ENCODE measurements at places on chromosomes 16 and 17.

- no peak for DNase-seq
Measured at GRCh38 chr17:71505200-71505599, 615.6 kb upstream of the SOX9 start.

GRCh38 chr17:59405944-59406705, 74.7 kb downstream of the YPEL2 start:
- DNase-seq, result no peak

- no peak for DNase-seq
Measured at GRCh38 chr17:39092692-39093230, 58.7 kb downstream of the PLXDC1 start.

GRCh38 chr17:75440738-75441448, 15.5 kb upstream of the TMEM94 start:
- DNase-seq, result no peak

GRCh38 chr16:58536278-58536677, 21.0 kb downstream of the SETD6 start:
- no peak for DNase-seq

GRCh38 chr17:42809250-42809649, 10.6 kb downstream of the CNTD1 start:
- no peak for DNase-seq

GRCh38 chr17:62705778-62706597, 78.5 kb downstream of the MRC2 start:
- peak; percentile 95 for DNase-seq

DNA sequence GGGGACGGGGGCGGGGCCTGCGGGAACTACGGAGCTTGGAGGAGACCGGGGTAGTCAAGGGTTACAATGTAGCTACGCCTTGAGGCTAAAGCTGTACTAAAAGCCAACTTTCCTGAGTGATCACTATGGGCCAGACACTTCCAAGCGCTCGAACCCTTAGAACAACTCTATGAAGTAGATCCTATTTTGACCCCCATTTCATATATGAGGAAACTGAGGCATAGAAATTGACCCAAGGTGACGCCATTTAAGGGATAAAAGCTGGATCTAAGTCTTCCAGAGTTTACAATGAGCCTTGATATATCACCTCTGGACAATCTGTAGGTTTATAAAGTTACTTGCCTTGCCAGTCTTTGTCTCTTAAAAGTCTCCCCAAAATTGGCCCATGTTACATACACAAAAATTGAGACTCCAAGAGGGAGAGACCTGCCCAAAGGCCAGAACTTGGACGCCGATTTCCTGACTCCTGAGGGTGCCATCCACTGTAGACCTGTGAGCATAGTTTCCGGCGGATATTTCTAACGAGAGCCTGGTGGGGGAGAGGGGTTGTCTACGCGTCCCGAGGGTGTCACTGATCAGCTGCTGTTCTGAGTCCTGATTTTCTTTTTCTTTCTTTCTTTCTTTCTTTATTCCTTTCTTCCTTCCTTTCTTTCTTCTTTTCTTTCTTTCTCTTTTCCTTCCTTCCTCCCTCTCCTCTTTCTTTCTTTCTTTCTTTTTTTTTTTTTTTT, 555 bp upstream of the NCBP3 start:
- DNase-seq, result no peak

- DNase-seq, result no peak
Measured at GRCh38 chr17:75271955-75272847, 1.2 kb upstream of the MIF4GD start.

- DNase-seq, result peak; percentile 75
Measured at GRCh38 chr17:21119247-21119918, 7.4 kb upstream of the DHRS7B start.

GRCh38 chr17:35981908-35982330, 622 bp upstream of the CCL16 start:
- DNase-seq, result no peak

DNA sequence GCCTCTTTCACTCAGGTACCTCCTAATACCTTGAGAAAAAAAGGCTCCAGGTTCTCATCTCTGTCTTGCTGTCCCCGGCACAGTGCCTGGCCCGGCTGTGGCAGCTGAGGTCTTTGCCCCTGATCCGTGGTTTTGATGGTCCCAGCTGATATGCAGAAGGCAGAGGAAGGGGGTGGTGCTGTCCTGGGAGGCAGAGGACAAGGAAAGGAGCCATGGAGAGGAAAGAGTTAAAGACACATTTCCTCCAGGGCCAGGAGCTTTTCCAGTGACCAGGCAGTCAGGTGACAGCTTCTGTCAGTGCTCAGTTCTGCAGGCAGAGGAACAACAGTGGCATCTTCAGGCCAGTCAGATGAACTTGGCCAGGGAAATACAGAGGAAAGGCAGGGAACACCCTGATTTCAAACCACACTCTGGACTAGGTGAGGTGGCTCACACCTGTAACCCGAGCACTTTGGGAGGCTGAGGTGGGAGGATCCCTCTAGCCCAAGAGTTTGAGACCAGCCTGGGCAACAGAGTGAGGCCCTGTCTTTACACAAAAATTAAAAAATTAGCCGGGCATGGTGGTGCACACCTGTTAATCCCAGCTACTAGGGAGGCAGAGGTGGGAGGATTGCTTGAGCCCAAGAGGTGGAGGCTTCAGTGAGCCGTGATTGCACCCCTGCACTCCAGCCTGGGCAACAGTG, 3.3 kb upstream of the COG1 start:
- DNase-seq, result peak; percentile 71

GRCh38 chr17:55454906-55455474, 33.4 kb upstream of the MMD start:
- DNase-seq, result no peak

DNA sequence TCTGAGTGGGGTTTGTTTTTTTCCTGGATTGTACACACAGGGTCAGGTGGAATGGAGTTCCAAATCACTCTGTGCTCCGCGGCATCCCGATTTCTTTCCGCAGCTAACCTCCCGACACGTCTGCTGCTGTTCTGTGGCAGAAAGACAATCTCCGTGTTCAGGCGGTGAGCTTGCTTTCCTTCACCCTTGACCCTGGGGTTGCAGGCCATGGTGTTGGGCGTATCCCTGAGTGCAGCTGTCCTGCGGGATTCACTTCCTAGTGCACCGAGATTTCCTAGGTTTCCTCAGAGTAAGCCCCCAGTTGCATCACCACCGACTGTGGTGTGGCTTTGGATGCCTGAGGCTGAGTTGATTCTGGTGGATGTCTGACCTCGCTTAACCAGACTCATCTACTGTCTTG, 7.8 kb upstream of the ARL6IP1 start:
- DNase-seq, result no peak

GRCh38 chr17:48636177-48637018, 10.2 kb upstream of the HOXB9 start:
- no peak for DNase-seq

DNA sequence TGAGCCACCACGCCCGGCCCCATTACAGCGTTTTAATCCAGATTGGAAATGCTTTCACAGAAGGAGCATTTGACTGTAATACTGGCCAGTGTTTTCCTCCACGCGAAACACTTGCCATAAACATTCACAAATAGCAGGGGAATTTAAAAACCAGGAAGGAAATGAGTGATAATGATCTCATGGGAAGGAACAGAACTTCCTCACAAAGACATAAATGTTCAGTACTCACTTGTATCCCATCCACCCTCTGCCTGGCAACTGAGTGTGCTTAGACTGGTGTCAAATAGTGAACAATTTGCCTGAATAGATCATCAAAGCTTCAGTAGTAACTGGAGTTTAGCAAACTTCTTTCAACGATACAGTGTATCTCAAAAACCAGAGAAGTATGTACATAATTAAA, 54.1 kb downstream of the PSMD12 start:
- peak; percentile 37 for DNase-seq

DNA sequence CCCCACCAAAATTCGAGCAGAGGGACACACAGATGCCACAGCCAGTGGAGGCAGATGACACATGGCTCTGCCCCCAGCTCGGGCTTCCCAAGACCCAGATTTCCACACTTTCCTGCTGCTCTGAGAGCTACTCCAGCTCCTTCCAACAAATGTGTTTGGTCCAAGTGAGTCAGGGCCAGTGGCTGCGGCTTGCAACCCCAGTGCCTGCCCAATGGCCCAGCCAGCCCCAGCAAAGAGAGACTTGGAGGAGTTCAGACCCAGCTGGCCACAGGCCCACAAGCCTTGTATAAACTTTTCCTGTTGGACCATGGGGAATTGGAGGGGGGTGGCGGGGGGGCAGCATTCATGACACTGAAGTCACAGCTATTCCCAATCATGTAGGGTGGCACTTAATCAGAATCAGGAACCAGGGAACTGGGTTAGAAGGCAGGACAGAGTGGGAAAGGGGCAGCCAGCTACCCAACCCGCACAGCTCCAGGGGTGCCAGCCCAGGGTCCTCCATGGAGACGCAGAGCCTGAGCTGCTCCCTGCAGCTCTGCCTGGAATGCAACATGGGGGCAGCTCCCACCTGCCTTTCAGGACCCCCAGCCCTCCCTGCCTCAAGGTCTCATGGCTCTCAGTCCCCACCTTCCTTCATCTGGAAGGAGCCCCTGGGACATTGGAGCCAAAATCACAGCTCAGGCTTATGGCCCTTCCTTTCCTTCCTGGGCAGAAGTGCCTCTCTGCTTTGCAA, 17.5 kb upstream of the C16orf78 start:
- no peak for DNase-seq

DNA sequence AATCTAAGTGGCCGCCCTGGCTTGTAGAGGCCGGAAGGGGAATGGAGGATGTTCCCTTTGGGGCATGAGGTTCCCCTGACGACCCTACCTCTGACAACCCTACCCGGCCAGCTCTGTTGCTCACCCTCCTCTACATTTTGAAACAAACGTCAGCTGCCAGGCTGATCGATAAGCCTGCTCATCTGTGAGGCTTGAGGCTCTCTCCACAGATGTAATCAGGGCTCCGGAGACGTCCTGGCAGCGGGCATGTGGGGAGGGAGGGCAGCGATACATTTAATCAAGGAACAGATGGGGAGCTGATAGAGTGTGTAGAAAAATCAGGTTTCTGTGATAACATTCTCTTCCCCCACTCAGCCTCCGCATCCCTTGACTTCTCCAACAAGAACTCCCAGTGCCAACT, 212.3 kb upstream of the SDK2 start:
- DNase-seq, result no peak

DNA sequence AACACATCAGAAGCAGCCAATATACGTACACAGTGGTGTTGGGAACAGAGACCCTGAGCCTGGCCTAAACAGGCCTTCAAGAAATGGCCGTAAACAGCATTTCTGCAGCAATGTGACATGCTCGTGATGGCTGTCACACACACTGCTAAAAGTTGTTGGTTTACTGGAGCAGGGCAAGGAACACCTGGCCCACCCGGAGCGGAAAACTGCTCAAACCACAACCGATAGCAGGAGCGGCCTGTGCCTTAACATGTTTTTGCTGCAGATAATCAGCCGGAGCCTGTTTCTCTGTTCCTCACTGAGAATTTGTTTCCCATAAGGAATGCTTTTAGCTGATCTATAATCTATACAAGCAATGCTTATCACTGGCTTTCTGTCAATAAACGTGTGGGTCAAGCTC, 6.0 kb upstream of the DPEP1 start:
- no peak for DNase-seq

DNA sequence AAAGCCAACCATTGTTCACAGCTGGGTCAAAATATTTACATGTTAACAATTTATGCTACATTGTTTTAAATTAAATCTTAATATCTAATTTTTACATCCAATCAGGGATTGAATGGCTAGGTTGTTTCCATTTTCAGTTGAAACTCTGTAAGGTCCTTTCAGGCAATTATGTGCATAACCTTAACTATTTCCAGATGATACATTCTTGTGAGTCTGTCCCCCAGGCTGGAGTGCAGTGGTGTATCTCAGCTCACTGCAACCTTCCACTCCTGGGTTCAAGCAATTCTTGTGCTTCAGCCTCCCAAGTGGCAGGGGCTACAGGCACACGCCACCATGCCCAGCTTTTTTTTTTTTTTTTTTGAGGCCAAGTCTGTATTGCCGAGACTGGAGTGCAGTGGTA, 10.4 kb downstream of the CDC42EP4 start:
- no peak for DNase-seq

GRCh38 chr16:11310997-11311561, 29.9 kb upstream of the PRM1 start:
- DNase-seq, result no peak

- DNase-seq, result no peak
Measured at GRCh38 chr17:7260651-7261378, 1.5 kb downstream of the CLDN7 start.

DNA sequence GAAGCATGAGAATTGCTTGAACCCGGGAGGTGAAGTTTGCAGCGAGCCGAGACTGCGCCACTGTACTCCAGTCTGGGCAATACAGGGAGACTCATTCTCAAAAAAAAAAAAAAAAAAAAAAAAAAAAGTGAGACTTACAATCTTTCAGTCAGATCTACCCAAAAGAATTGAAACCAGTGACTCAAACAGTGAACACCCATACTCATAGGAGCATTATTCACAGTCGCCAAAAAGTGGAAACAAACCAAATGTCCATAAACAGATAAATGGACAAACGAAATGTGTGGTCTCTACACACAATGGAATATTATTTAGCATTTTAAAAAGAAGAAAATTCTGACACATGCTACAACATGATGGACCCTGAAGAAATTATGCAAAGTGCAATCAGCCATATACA, 9.1 kb upstream of the SCNN1B start:
- DNase-seq, result no peak

DNA sequence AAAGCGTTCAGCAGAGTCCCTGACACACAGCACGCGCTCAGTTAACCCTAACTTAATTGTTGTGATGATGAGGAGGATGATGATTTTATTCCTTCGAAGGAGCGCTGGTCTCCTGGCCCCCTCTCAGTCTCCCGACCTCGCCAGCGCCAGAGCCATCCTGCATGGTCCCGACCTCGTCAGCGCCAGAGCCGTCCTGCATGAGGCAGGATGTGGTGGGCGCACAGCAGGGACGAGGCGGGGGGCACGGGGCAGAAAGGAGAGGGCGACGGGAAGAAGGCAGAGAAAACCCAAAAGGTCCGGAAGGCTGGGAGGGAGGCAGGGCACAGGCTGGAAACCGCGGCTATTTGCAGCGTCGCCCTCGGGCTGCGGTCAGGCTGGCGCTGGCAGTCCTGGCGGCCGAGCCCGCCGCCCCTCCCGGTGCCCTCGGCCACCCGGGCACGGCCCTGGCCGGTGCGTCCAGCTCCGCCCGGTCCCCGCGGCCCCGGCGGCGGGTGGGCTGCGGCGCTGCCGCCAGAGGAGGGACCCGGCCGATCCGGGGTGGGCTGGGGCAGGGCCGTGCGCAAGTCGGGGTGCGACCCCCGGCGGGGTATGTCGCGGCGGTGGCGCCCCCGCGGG, 3.0 kb upstream of the TAC4 start:
- no peak for DNase-seq

Data from pons (tissue), 1 donor.